Right ventricle myocardium inferior (tissue), 1 donor: ENCODE measurements at places on chromosomes 11 and 22. TPM values are rescaled to one million over a fixed set of nuclear protein-coding genes. Genes with fewer than 3 reads are reported as not detected.

GRCh38 chr22:39994041-39994565, 651 bp upstream of the FAM83F start:
- no peak for DNase-seq

DNA sequence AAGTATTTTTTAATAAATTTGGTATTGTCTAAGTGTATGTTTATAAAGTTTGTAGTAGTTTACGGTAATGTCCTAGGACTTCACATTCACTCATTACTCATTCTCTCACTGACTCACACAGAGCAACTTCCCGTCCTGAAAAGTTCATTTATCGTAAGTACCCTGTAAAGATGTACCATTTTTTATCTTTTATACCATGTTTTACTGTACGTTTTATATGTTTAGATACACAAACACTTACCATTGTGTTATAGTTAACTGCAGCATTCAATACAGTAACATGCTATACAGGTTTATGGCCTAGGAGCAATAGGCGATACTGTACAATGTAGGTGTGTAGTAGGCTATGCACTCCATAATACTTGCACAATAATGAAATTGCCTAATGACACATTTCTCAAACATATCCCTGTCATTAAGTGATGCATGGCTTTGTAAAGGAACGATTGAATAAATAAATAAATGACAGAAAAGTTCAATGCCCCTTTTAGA, 12.5 kb upstream of the CARD18 start:
- no peak for DNase-seq

The SLC17A6 gene
- total RNA-seq = not detected

The MIOX gene
- not detected for total RNA-seq

The UCP3 gene
- 13.1 TPM for total RNA-seq

DNA sequence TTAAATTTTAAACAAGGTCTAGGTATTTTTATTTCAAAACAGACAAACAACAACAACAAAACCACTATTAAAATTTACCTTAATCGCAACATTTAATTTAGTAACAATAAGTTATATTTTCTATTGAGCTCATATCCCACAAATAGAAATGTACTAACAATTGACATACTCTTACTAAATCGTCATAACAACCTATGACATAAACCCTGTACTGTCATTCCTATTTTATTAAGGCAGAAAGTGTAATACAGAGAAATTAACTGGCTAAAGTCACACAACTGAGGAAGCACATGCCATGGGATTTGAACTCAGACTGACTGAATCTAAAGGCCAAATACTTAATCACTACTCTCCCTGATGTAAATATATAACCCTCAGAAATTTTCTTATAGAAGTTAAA, 3.0 kb downstream of the KIF18A start:
- no peak for DNase-seq

GRCh38 chr11:1932681-1933080, 13.2 kb downstream of the TNNT3 start:
- DNase-seq = no peak
